ENCODE measurements at places on chromosomes 11 and 22.

DNA sequence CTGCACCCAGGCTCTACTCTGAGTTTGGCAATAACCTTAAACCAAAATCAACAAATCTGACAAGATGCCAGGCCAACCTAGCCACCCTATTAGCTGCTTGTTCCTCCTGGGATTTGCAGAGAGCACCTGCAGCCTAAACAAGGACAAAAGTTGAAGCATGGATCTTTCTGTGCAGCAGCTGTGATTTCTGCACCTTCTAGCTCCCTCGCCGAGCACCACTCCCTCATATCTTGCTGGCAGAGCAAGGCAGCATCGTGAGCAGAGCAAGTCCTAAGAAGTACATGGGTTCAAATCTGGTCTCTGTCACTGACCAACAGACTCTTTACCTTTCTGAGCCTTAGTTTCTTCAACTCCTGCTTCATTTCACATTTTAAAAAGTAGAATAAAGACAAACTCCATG is 38.3 kb downstream of the MORC2 start:
- no peak for ATAC-seq

- ATAC-seq = no peak
Observed at GRCh38 chr11:85749287-85749834, 61.6 kb downstream of the SYTL2 start.

DNA sequence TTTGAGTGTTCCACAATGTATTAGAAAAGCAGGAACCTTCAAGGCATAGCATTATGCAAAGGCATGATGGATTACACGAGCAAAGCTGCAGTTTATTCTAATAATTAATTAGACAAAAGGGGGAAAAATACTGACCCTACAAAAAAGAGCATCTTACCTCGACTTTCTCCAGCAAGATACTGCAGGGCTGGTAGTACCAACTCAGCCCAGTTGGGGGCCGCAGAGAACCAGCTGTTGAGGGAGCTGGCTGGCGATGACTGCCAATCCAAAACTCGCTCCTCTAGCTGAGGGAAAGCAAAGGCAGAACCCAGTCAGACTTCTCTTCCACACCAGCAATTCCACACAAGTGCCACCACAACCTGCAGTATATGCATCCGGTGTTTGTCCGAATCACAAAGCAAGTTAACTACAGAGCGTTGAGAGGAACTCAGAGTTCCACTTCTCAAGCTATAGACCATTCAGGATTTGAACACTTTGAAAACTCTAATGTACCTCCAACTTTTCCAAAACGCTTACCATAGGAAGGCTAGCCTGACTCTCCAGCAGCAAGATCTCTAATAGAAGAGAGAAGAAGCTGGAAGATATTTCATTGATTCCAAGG is 13.7 kb downstream of the NFRKB start:
- ATAC-seq = no peak

GRCh38 chr22:33720166-33720878 is 200.0 kb downstream of the LARGE1 start:
- no peak for ATAC-seq

DNA sequence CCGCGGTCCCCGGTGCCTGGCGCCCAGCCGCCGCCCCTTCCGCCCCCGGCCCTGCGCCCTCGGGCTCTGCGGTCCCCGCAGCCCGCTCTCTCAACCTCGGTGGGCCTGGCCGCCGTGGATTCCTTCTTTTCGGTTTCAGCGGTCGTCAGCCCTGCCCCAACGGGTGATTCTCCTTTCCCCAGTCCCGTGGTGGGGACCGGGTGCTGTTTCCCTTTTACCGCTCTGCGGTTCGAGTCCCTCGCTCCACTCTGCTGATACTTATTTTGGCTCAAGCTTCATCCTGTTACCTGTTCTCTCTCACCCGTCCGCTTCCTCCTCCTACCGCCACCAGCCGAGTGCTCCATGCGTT is 494 bp downstream of the ZDHHC5 start:
- peak; percentile 17 for ATAC-seq

GRCh38 chr11:111046291-111046690 is 199.2 kb upstream of the POU2AF2 start:
- ATAC-seq = no peak

DNA sequence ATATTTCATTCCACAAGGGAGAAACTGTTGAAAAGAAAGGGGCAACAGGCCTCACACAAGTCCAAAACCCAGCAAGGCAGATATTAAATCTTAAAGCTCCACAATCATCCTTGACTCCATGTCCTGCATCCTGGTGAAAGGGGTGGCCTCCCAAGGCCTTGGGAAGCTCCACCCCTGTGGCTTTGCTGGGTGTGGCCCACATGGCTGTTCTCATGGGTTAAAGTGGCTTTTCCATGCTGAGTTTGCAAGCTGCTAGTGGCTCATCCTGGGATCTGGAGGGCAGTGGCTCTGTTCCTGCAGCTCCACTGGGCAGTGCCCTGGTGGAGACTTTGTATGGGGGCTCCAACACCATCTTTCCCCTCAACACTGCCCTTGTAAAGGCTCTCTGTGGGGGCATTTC is 106.4 kb downstream of the CTNND1 start:
- no peak for ATAC-seq

DNA sequence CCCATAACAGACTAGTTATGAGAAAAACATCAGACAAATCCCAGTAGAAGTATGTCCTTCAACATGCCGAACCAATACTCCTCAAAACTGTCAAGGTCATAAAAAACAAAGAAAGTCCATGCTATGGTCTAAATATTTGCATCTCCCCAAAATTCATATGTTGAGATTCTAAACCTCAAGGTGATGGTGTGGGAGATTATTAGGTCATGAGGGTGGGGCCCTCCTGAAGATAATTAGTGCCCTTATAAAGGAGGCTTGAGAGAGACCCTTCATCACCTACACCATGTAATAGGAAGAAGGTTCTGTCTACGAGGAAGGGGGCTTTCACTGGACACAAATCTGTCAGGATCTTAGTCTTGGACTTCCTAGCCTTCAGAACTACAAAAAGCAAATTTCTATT is 118.6 kb upstream of the GUCY1A2 start:
- ATAC-seq = no peak

DNA sequence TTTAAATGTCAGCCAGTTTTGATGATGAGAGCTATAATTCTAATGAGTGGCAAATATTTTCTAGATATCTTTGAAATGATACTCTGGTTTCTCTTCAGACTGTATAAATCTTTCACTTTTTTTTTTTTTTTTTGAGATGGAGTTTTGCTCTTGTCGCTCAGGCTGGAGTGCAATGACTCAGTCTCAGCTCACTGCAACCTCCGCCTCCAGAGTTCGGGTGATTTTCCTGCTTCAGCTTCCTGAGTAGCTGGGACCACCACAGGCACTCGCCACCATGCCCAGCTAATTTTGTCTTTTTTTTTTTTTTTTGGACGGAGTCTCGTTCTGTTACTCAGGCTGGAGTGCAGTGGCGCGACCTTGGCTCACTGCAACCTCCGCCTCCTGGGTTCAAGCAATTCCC is 113.6 kb downstream of the TEAD1 start:
- no peak for ATAC-seq

- no peak for ATAC-seq
Observed at GRCh38 chr11:15654451-15654850, 539.7 kb downstream of the INSC start.

GRCh38 chr11:61509043-61510029 is 787 bp downstream of the LRRC10B start:
- ATAC-seq = peak; percentile 80

DNA sequence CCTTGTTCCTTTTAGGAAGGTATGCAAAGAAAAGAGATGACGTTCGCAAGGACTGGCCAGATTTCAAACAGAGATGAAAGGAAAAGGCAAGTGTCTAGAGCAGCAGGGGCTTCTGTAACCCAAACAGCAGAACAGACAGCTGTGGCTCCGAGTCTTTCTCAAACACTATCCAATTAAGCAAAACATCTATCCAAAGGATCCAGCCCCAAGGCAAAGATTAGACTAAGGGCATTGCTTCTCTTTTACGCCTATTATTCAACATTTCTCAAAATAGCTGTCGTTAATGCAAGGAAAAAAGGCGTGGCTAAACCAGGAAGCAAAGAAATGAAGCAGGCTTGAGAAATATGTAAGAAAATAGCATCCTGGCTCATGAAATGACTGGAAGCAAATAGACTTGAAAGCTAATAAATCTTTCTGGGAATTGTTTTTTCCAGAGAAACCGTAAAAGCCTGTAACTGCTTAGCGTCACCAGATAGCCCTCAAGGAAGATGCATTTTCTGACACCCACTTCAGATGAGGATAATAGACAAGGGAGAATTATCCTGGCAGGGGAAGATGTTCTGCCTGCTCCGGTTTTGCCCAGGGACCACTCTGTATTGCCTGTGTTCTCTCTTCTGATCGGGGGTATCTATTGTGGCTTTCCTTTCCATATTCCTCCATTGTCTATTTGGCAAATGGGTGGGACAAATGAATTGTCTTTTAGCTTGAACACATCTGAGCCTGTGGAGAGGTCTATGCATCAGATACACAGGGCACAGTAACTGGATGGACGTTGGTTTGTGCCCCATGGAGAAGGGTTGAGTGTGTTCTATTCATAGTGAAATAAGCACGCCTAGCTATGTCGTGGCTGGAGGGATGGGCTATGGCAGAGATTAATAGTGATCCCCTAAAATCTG is 20.2 kb downstream of the C11orf96 start:
- no peak for ATAC-seq

GRCh38 chr11:61545341-61545740 is 35.5 kb downstream of the SYT7 start:
- no peak for ATAC-seq

DNA sequence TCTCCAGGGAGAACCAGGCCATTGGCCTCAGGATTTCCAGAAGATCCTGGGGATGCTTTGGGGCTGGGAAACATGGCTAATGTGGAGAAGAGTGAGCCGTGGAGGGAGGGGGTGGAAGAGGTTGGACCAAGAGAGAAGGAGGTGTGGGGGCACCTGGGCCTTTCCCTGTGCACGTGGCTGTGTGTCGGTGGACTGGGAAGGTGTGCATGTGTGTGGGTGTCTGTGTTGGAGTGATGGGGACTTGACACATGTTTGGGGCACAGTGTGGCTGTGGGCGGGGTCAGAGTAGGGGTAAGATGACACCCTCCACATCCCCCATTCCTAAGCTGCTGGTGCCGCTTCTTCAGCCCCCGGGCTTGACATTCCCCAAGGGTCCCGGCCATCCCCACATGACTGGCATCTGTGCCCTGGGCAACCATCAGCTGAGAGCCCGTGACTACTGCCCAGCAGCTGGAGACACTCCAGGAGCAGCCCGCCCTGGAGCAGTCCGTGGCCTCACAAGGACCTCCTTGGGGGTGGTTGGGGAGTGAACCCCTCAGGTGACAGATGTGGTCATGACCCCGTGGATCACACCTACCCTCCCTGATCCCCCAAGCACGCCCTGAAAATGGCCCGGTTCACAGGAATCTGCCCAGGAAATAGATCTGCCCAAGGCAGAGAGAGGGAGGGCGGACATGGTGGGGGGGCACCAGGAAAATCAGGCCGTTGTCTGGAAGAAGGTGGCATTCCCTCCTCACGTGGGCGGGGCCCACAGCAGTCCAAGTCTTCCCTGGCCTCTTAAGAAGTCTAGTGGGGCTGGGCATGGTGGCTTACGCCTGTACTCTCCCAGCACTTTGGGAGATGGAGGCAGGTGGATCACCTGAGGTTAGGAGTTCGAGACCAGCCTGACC is 34.8 kb upstream of the SOX10 start:
- peak; percentile 8 for ATAC-seq

DNA sequence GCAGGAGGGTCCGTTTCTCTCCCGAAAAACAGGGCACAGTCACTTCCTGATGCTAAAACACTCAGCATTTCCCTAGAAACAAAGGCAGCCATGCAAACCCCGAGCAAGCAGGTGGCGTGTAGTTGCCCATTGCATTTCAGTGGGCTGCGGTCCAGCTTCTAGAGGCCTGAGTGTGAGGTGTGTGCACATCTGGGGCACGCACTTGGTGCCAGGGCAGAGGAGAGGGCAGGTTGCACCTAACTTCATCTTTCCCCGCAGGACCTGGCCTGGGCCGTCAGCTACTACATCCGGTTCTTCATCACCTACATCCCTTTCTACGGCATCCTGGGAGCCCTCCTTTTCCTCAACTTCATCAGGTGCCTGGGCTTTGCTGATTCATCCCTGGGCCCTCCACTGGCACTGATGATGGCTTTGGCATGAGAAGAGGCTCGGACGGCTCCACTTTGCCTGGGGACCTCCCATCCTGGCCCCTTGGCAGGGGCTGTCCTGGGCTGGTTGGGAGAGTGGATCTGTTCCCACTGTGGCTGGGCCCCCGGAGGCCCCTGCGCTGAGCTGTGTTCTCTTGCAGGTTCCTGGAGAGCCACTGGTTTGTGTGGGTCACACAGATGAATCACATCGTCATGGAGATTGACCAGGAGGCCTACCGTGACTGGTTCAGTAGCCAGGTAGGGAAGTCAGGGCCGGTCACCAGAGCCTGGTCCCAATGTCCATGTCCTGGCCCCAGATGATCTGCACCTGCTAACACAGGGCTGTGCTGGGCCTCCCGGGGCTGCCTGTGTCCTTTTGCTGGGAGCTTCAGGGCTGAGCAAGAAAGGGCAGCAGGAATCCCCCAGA is 28.4 kb downstream of the FADS3 start:
- ATAC-seq = no peak

GRCh38 chr11:6156628-6157359 is 13.3 kb downstream of the OR52B2 start:
- ATAC-seq = no peak

DNA sequence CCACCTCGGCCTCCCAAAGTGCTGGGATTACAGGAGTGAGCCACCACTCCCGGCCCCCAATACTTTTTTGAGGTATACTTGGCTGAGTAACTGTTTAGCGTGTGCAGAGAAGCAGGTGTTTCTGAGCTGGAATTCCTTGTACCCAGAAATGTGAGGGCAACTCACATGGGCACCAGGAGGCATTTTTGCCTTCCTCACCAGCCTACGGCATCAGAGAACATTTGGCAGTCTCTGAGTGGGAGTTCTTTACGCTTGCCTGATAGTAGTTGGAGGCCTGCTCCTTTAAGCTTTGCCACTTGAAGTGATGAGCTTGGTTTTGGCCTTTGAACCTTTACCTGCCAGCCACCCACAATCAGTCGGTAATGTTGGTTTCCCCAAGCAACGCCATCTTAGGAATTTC is 9.2 kb downstream of the PARVB start:
- no peak for ATAC-seq

DNA sequence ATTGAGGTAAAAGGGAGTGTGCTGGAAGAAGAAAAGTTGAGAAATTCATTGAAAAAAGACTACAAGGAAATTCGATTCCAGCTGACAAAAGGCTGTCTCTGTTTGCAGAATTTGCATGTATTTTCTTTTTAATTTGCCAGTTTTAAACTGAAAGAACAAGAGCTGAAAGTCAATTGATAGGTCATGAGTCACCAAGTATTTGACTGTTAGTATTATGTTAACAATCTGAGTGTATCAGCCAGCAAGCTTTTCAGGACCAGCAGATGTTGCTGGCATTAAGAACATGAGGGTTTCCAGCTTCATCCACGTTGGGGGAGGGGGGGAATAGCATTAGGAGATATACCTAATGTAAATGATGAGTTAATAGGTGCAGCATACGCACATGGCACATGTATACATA is 726.7 kb downstream of the METTL15 start:
- no peak for ATAC-seq

- no peak for ATAC-seq
Observed at GRCh38 chr11:39174196-39174595, 2285.3 kb downstream of the LRRC4C start.

- ATAC-seq = peak; percentile 81
Observed at GRCh38 chr22:30314915-30315314, 11.8 kb downstream of the TBC1D10A start.
